ENCODE measurements at places on chromosomes 1 and 21. TPM values are rescaled to one million over a fixed set of nuclear protein-coding genes. Genes with fewer than 3 reads are reported as not detected.

The FCRL1 gene
- not detected for total RNA-seq

The FAM72C gene
- total RNA-seq, result 0.25 TPM

The STUM gene
- not detected for total RNA-seq

The CFHR1 gene
- not detected for total RNA-seq

The EDN2 gene
- total RNA-seq, result 5.2 TPM

The LCE2C gene
- total RNA-seq, result not detected

The SIPA1L2 gene
- total RNA-seq, result 29.8 TPM

The SMPDL3B gene
- total RNA-seq, result 2.3 TPM

The PADI6 gene
- total RNA-seq, result not detected

The BMP8B gene
- 0.49 TPM for total RNA-seq

The LORICRIN gene
- not detected for total RNA-seq

The SLC26A9 gene
- not detected for total RNA-seq

The ESPN gene
- total RNA-seq, result 0.25 TPM

The FCRL3 gene
- total RNA-seq, result not detected

The NUP210L gene
- total RNA-seq, result not detected

The SELP gene
- not detected for total RNA-seq

The ZBTB21 gene
- 6.2 TPM for total RNA-seq

The FABP3 gene
- 18.1 TPM for total RNA-seq

The WNT2B gene
- 44.4 TPM for total RNA-seq

The PRRC2C gene
- total RNA-seq, result 66.3 TPM

The SRGAP2C gene
- 12.7 TPM for total RNA-seq

The HES2 gene
- 0.65 TPM for total RNA-seq

The C1orf185 gene
- total RNA-seq, result not detected

The EXTL1 gene
- total RNA-seq, result 2.3 TPM

The PEX14 gene
- total RNA-seq, result 29.5 TPM

The HSD3B2 gene
- total RNA-seq, result not detected

The AVPR1B gene
- not detected for total RNA-seq

The ATP1A4 gene
- not detected for total RNA-seq

The MUTYH gene
- total RNA-seq, result 18.7 TPM

The KLHDC7A gene
- 0.16 TPM for total RNA-seq

The COL16A1 gene
- 68.8 TPM for total RNA-seq

The RNF115 gene
- total RNA-seq, result 7.7 TPM

The KCNJ9 gene
- not detected for total RNA-seq

The UTS2 gene
- not detected for total RNA-seq

The C1QTNF12 gene
- total RNA-seq, result 1.3 TPM

The S100A12 gene
- not detected for total RNA-seq

The FASLG gene
- not detected for total RNA-seq

The LMOD1 gene
- total RNA-seq, result 0.16 TPM

The ZNF683 gene
- total RNA-seq, result not detected

The LPAR3 gene
- 0.16 TPM for total RNA-seq

The GNPAT gene
- 30.9 TPM for total RNA-seq

The ERICH3 gene
- not detected for total RNA-seq

The UMODL1 gene
- total RNA-seq, result not detected

The BCAN gene
- total RNA-seq, result not detected

The PRELP gene
- not detected for total RNA-seq

The FALEC gene
- 0.49 TPM for total RNA-seq

The PIK3C2B gene
- total RNA-seq, result 4.8 TPM

The DIRAS3 gene
- 17.6 TPM for total RNA-seq

The GPR89B gene
- 6.7 TPM for total RNA-seq
